Caco-2 (cell line): ENCODE measurements at places on chromosomes 16 and 17.

DNA sequence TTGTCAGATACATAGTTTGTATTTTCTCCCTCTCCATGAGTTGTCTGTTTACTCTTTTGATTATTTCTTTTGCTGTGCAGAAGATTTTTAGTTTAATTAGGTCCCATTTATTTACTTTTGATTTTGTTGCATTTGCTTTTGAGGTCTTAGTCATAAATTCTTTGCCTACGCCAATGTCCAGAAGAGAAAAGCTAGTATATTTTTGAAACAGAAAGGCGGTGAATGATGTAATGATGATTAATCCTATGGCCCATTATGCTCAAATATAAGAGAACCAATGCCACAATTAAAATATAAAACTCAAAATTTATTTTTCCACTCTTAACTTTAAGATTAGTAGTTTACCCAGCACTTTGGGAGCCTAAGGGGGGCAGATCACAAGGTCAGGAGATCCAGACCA, 59.8 kb upstream of the SMIM36 start:
- no peak for DNase-seq

DNA sequence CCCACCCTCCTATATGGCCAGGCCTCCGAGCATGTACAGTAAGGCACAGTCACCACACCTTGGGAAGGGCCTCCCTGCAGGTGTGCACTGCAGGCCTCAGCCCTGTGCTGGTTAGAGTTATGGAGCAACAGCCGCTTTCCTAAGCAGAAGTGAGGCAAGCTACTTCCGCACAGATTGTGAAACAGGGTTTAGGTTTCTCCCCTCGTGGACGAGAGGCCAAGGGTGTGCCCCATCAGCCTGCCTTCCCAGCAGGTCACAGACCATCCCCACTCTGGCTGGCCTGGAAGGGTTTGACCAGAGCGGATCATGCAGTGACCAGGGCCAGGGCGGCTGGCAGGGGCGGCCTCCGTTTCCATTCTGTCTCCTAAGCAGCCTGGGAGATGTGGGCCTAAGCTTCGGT, 4.7 kb downstream of the MSRB1 start:
- no peak for DNase-seq

GRCh38 chr17:56973520-56973919, 4.4 kb upstream of the SCPEP1 start:
- DNase-seq, result no peak

DNA sequence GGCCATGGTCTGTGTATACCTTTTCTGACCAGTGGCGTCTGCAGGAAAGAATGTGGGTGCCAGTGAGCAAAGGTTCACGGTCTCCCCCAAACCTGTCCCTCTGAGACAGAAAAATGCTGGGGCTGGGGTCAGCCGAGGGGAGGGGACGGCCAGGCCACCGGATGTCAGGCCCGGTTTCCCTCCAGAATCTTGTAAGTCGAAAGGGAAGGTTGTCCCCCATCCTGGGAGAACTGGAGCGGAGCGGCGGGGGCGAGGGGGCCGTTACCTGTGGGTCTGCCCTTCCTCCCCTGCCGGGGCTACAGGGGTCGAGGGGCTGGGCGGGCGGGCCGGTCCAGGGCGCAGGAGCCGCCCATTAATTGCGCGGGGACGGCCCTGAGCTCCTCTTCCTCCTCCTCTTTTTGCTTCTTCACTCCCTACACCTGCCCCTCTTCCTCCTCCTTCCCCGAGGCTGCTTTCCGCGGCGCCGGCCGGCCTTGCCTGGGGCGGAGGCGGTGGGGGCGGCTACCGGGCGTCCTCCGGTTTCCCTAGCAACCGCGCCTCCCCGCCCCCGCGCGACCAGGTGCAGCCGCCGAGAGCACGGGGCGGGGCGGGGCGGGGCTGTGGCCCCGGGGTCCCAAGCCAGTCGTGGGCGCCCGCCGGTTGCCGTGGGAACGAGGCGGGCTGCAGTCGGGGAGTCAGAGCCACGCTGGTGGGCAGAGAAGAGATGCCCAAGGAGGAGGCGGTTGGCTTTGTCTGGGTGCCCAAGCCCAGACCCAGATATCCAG, at the start of gene MARCHF10:
TSS of gene MARCHF10 (minus strand) at position 503 of the 764 bp plus-strand sequence. CDS start 6,579 bp downstream, outside the sequence.
- peak; percentile 50 for DNase-seq

DNA sequence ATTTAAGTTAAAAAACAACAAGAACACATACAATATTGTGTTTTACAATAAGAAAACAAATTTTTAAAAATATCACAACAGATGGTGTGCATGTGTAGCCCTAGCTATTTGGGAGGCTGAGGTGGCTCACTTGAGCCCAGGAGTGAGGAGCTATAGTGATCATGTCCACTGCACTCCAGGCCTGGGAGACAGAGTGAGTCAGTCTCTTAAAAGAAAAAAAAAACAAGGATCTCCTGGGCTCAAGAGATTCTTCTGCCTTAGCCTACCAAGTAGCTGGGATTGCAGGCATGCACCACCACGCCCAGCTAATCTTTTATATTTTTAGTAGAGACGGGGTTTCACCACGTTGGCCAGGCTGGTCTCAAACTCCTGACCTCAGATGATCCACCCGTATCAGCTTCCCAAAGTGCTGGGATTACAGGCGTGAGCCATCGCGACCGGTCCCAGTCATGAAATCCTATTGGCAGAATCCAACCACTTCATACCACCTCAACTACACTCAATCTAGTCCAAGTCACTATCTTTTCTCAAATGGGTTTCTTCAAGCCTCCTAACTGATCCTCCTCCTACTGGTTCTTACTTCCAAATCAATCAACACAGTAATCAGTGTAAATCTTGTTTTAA, 55.0 kb downstream of the STH start:
- DNase-seq, result no peak

- DNase-seq, result no peak
These were observed 7.5 kb downstream of the VASN start for GRCh38 chr16:4378999-4379690.

DNA sequence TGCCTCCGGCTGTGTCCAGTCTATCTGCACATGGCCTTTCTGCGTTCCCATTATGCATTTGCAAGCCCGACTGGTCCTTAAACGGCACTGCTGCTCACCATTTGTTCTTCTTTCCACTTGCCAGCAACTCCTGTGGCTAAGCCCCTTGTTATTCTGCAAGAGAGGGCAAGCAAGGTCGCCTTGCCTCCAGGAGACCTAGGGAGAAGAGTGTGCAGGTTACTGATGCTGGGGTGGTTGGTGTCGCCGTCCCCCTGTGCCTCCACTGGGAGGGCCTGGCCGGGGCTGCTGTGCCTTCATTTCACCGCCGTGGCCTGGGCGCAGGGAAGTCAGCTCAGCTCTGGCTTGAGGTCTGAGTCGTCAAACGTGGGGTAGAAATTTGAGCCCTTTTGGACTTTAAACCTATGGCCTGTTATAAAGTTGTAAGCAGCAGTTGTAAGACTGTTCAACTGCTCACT, 12.7 kb downstream of the SLC6A4 start:
- DNase-seq, result no peak

DNA sequence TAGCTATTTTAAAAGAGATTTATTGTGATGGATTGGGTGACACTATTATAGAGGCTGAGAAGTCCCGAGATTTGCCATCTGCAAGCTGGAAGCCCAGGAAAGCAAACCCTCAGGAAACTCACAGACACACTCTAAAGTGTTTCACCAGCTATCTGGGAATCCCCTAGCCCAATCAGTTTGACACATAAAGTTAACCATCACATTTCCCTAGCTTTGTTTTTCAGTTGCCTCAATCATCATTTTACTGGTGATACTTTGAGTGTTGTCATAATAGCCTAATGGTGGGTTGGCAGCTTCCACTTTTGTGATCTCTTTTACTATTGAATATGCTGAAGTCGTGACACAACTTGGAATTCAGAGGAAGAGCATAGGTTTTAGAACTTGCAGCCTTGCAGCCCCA, 1.8 kb downstream of the SGF29 start:
- no peak for DNase-seq

- no peak for DNase-seq
These were observed 9.8 kb downstream of the HLF start for GRCh38 chr17:55274355-55275255.

GRCh38 chr17:70295731-70296130, 126.4 kb downstream of the KCNJ2 start:
- DNase-seq, result no peak
